ENCODE measurements at places on chromosomes 7 and 10.

DNA sequence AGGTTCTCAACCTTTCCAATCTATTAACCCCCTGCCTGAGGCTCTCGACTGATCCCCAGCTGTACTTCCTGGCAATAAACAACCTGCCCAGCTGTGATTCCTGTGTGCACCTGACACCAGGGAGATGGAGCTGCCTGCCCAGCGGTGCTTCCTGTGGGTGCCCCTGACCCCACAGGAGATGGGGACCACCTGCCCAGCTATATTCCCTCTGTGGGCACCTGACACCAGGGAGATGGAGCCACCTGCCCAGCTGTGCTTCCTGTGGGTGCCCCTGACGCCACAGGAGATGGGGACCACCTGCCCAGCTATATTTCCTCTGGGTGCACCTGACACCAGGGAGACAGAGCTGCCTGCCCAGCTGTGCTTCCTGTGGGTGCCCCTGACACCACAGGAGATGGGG lies 184.0 kb downstream of the DIP2C start:
- H3K4me3 ChIP-seq = no peak overlapping the region
- H3K27ac ChIP-seq = no peak overlapping the region
- no peaks in the 10 kb centered on the region for H3K27me3 ChIP-seq
- H3K4me1 ChIP-seq = peaks cover 5% of the 10 kb centered on the region
- no peak for DNase-seq

DNA sequence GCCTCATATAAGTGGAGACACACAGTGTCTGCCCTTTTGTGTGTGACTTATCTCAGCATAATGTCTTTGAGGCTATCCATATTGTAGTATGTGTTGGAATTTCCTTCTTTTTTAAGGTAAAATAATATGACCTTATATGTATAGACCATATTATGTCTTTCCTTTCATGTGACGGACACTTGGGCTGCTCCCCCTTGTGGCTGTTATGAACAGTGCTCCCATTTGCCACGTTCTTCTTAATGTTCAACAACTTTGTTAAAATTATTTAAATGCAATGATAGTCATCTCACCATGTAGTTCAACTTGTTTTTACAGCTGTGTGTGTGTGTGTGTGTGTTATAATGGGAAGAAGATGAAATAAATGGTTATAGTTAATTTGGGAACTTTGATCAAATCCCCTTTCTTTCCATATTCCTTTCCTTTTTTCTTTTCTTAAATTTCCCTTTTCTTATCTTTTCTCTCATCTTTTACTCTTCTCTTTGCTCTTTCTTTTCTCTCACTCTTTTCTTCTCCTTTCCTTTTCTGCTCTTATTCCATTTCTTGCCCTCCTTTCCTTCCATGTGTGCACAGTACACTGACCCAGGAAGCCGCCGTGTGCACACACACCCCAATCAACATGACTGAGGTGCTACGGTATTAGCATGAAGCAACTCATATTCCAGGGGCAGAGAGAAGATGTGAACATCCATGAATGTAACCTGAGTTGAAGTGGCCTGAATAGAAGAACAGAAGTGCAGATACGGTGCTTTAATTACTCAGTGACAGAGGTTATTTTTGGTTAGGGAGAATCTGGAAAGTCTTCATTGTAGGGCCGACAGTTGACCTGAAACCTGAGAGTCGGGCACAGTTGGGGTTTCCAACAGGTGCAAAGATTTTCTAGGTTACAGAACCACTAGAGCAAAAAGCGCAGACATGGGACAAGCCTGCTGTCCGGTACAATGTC lies 596.6 kb downstream of the SDK1 start:
- H3K4me3 ChIP-seq = no peak overlapping the region
- H3K27me3 ChIP-seq = no peaks in the 10 kb centered on the region
- no peaks in the 10 kb centered on the region for H3K4me1 ChIP-seq
- no peak overlapping the region for H3K27ac ChIP-seq

DNA sequence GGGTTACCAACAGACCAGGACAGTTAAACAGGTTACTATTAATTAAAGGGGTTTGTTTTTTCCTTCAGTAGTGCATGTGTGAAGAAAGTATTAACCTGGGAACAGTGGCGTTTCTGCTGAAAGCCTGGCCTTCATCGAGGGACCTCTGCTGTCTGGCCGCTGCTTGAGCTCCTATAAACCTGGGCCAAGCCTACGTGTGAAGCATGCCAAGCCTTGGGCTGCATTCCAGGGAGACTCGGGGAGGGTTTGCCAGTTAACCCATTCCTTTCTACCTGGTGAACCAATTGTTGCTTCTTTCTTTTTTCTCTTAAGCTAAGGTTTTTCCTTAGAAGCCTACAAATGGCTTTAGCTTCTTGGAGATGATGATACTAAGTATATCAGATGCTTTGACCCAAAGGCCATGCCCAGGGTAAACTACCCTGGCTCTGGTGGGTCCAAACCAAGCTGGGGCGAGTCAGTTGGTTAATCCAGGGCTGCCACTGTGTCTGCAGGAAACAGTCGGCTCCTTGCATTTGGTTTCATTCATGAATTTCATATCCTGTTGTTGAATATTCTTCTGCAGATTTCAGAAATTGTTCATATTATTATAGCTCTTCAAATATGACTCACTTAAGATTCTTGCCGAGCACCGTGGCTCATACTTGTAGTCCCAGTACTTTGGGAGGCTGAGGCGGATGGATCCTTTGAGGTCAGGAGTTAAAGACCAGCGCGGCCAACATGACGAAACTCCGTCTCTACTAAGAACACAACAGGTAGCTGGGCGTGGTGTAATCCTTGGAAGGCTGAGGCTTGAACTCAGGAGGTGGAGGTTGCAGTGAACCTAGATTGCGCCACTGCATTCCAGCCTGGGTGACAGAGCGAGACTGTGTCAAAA lies 23.8 kb downstream of the PFKP start:
- DNase-seq = no peak
- no peak overlapping the region for H3K4me3 ChIP-seq
- peaks cover 4% of the 10 kb centered on the region for H3K4me1 ChIP-seq
- H3K27ac ChIP-seq = no peak overlapping the region
- no peaks in the 10 kb centered on the region for H3K27me3 ChIP-seq
- no peaks in the 10 kb centered on the region for H3K36me3 ChIP-seq

- no peak overlapping the region for H3K4me3 ChIP-seq
- H3K27me3 ChIP-seq = no peaks in the 10 kb centered on the region
These were observed 2.8 kb downstream of the TM9SF3 start for GRCh38 chr10:96584035-96584434.

DNA sequence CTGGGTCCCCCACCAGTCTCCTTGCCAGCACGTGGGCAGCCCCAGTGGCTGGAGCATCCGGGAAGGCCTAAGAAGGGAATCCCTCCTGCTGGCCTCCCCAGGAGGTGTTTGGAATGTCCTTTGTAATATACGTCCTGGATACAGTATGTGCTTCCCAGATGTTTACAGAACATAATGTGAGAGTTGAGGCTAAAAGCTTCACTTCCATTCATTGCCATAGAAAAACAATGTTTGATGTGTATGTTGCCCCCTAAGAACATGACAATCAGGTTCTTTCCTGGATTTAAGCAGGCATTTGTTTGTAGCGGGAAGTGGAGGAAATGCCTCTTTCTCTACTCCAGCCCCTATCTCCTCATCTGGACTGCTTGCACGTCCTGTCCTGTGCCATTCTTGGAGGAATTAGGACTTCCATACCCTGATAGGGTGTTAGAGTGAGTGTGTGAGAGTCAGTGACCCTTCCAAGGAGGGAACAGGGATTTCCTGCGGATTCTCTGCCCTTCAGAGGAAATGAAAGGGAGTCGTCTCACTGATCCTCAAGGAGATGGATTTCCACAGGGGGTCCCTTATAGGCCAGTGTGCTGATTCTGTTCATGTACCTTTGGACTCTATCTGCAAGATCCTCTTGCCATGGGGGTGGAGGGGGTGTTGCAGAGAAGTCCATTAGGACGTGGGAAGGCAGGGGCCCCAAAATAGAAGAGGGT lies 1.2 kb downstream of the IGFBP1 start:
- H3K36me3 ChIP-seq = no peaks in the 10 kb centered on the region
- H3K4me3 ChIP-seq = peak overlapping the region; percentile 49
- no peak for DNase-seq
- no peaks in the 10 kb centered on the region for H3K27me3 ChIP-seq
- peaks cover 6% of the 10 kb centered on the region for H3K4me1 ChIP-seq
